ENCODE measurements at places on chromosomes 6 and 20.

DNA sequence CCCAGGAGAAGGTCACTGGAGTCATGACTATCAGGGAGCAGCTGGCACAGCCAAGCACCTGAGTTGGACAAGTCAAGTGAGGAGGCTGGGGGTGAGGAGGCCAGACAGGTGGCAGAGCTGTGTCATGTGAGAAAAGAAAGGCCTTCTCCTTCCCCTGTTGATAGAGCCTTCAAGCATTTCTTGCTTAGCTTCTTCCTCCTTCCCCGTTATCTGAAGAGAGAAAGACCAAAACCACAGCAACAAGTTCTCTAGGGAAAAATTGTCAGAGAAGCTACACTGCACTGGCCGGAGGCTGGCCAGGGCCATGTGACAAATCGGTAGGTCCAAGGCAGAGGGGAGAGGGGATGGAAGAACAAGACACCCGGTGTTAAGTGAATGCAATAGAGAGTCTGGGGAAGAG is 202.1 kb upstream of the PRDM1 start:
- DNase-seq = no peak

DNA sequence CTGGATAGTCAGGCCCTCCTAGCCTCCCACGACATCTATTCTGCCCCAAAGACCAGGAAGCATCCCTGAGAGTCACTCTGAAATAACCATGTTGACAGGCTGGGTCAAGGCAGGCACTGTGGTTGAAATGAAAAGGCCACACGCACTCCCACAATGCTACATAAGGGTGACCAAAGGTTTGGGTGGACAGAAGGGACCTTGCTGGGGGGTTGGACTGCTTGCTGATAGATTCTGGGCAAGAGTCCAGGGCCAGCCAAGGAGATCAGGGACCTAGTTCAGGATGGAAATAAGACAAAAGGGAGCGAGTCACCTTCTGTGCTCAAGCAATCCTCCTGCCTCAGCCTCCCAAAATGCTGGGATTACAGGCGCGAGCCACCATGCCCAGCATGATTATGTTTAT is 32.5 kb upstream of the DSN1 start:
- no peak for DNase-seq

DNA sequence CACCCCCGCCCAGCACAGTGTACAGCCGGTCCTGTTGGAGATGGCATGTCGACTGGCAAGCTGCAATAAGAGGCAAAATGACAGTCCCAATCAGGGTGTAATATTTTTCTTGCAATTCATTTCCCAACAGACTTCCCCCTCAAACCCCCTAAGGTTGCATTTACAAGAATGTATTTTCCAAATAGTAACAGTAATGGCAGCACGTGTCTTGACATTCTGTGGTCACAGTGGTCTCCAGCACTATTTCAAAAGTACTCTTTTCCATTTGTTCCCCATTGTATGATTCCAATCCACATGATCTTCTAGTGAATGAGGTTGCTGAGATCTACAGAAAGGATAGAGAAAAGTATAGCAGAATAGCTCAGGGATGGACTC is 97.8 kb upstream of the CARMIL1 start:
- DNase-seq = no peak

GRCh38 chr6:33201147-33201545 is 479 bp downstream of the SLC39A7 start:
- DNase-seq = no peak

DNA sequence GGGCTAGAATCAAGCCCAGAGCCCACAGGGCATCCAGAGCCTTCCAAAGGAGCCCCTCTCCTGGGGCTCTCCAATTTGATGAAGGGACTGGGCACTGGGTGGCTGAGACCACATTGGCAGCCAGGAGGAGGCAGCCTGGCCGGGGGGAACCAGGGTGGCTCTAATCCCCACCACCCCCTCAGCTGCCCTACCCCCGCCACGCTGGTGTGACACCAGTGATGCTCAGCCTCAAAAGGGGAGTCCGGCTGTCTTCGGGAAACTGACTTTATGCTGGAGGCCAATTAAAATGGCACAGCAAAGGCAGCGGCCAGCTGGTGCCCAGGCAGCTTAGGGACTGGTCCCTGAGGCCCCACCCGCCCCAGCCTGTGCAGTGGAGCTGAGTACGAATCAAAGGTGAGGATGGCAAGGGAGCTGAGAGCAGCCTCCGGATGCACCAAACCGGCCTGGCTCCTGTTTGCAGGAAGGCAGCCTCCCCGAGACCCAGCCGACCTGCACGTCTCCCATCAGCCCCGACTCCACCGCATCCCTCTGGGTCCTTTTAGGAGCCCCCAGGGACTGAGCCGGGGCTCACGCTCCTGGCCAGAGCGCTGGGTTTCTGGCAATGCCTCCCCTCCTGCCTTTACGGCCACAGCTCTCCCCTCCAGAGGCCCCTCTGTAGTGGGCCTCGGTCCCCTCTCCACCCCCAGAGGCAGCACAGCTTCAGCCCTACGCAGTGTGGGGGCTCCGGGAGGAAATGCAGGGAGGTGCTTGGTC is 28.5 kb downstream of the CHRNA4 start:
- DNase-seq = no peak

DNA sequence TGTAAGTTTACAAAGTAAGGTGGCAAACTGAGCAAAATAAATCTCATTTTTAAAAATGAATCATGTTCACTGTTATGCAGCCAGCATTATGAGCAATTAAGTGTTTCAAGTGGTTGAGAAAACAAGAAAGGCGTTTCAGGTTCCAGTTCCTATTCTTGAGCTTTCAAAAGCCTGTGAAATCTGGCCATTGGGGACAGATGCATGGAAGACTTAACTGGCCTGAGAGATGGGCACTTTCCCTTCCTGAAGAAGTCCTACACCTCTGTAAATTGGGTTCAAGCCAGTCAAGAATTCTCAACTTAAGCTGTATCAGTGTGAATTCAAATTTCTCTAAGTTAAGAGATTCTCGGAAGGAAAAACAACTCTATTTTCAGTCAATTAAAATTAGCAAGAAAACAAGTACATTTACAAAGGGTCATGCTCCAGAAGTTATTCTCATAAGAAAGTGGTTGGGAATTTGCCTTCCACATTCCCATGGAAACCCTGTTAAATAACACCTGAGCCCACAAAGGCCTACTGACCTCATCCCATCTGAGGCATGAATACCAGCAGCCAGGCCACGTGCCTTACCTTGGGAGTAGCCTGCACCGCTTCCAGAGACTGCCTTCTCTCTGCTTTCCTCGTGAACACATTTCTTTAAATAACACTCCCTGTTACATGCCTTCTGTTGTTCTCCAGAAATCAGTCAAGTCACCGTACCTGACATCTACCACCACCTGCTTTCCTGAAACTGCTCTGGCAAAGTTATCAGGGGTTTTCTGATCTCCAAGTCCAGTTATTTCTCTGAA is 19.4 kb downstream of the MAP3K5 start:
- DNase-seq = no peak

- DNase-seq = no peak
These were observed 826.2 kb upstream of the FLRT3 start for GRCh38 chr20:15163632-15164031.

- no peak for DNase-seq
These were observed 11.7 kb upstream of the SCUBE3 start for GRCh38 chr6:35202066-35202546.

DNA sequence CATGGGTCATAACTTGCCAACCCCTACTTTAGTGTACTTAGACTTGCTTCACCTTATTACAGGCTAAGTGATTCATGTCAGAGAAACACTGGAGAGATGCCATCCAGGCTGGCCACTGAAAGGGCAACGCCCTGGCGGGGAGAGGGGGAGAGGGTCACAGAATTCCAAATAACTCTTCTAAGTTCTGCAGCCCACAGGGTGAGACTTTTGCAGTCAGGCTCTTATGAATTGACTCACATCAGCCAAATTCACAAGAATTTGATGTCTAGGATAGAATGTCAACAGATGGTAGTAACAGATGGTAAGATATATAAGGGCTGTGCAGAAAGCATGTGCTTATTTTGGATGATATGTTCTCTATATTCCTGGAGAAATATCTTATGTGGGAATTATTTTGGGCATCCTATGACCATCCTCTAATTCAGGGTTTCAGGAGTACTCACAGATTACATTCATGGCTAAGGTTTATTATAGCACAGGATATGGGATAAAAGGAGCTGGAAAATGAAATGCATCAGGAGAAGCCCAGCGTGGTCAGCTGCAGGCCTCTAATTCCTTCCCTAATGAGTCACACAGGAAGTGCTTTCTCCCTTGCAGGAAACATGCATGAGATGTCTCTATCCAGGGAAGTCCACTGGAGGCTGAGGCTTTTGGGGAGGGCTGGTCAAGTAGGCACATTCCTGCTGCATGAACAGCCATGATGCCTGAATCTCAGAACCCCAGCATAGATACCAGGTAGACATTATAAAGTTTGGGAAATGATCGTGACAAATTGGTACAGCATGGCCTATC is 58.7 kb upstream of the RIN2 start:
- DNase-seq = no peak

DNA sequence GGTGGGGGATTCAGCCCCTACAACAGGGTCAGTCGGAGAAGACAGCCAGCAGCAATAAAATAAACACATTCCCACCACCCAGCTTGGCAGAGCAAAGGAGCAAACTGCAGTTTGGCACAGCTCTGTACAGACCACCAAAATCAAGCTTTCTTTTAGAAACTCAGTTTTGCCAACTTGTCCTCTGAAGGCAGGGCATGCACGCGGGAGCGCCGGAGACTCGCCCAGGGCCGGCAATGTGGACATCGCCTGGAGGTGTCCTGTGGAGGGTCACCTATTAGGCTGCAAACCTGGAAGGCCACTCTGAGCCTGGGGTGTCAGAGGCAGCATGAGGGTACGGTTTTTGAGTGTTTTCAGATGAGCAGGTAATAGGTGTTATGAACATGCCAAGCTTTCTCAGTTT is 34.7 kb downstream of the TMEM242 start:
- no peak for DNase-seq

DNA sequence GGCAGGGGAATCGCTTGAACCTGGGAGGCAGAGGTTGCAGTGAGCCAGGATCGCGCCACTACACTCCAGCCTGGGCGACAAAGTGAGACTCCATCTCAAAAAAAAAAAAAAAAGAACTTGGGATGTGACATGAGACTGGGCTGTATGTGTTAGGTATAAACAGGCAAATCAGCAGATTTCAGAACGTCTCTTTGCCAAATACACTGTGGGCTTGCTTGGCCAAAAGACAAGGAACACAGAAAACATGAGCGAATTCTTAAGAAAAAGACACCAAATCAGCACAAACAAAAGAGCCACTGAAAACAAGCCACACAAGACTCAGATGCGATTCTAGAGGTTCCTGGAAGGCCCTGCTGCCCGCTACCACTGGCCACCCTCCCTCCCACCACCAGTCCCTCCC is 12.5 kb downstream of the ETV7 start:
- no peak for DNase-seq

- no peak for DNase-seq
These were observed 158.7 kb downstream of the TFAP2A start for GRCh38 chr6:10256113-10256690.

GRCh38 chr20:13995841-13996240 is 525 bp downstream of the MACROD2 start:
- DNase-seq = no peak

- no peak for DNase-seq
These were observed 33.5 kb downstream of the CFAP61 start for GRCh38 chr20:20085812-20086211.

DNA sequence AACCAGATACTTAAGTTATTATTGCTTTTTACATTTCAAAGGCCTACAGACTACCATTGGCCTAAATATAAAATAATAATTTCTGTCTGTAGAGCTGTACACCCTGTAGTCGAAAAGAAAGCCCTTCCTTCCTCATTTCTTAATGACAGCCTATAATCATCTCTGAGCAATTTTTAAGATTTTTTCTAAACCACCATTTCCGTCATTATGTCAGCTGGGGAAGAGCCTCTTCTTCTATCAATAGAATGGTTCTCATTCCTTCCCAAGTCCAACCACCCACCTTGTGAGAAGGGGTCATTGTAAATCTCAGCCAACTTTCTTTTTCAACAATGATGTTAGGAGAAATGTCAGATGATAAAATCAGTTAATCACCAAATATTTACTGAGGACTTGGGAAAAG is 91.8 kb downstream of the PLEKHG1 start:
- no peak for DNase-seq

DNA sequence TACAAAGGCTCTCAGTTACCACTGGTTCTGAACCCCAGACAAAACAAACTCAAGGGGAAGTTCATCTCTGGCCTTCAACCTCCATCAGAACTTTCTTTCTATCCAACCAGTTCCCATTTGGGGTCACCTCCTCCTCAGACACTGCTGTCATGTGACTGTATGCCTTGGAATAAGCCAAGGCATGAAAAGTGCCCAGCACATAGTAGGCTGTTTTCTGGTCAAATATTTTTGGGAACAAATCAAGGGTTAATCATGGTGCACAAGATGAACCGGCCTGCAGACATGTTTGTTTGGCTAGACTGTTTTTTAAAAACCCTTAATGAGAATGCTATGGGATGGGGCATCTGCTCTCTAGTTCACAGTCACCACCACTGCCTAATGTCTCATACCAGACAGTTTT is 48.9 kb upstream of the MRPS10 start:
- DNase-seq = no peak

DNA sequence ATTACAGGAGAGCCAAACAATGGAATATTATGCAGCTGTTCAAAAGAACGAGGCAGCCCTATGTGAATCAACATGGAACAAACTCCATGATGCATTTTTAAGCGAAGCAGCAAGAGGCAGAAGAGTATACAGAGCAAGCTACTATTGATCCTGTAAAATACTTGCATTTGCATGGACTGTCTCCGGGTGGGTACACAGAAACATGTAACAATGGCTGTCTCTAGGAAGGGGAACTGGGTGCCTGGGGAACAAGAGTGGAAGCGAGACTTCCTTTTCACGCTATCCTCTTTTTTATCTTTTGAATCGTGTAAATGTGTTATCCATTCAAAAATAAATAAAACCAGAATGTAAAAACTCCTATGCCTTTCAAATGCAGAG is 93.3 kb upstream of the SIRPA start:
- no peak for DNase-seq

DNA sequence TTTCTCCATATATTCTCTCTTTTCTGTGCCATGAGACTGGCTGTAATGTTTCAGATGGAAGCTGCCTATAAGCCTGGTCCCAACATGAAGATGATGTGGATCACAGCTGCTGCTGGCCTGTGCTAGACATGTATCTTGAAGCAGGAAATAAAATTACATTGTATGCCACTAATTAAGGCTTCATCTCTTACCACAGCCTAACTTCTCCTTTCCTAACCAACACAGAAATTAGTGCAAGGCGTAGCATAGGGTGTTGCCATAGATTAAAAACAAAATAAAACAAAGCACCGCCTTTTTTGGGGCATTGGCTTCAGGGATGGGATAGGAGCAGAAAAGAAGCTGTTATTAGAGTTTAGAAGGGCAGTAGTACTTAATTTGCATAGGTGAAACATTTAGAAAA is 4.7 kb upstream of the SLC17A4 start:
- no peak for DNase-seq

DNA sequence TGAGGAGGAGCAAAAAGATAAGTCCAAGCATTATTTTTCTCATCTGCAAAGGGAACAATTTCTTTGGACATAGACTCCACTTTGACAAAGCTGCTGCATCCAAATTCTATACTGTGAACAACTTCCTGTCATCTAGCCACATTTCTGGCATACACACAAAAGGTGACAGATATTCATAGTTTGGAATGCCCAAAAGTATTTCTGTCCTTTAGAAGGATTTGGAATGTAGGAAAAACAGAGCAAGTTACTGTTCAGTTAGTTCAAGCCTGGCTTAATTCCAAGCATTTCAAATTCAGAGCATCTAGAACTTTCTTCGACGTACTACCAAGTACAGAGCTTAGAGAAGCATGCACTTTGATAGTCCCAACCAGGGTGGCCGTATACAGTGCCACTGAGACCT is 134.0 kb downstream of the PDE7B start:
- DNase-seq = no peak

- DNase-seq = peak; percentile 54
These were observed 54.4 kb upstream of the ZNF337 start for GRCh38 chr20:25750765-25751696.
